ENCODE measurements at places on chromosomes 12 and 14. TPM values are rescaled to one million over a fixed set of nuclear protein-coding genes. Genes with fewer than 3 reads are reported as not detected.

DNA sequence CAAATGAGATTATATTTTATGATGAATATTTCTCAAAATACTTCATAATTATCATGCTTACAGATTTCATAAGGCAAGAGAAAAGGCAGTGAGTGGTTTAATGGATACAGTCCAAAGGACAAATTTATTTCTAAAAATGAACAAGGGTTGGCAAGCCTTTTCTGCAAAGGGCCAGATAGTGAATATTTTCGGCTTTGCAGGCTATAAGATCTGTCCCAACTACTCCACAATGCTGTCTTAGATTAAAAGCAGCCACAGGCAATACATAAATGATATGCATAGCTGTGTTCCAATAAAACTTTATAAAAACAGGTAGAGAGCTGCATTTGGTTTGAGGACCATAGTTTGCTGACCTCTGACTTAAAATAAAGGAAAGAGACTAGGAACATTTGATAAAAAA is 42.9 kb upstream of the STK38L start:
- no peak for DNase-seq
- no peaks in the 10 kb centered on the region for H3K4me1 ChIP-seq
- H3K36me3 ChIP-seq = no peaks in the 10 kb centered on the region
- no peaks in the 10 kb centered on the region for H3K27me3 ChIP-seq

GRCh38 chr12:89760783-89761182 is 52.1 kb upstream of the ATP2B1 start:
- H3K36me3 ChIP-seq = no peaks in the 10 kb centered on the region
- H3K27ac ChIP-seq = no peak overlapping the region
- no peaks in the 10 kb centered on the region for H3K4me1 ChIP-seq
- DNase-seq = no peak
- no peak overlapping the region for H3K4me3 ChIP-seq

DNA sequence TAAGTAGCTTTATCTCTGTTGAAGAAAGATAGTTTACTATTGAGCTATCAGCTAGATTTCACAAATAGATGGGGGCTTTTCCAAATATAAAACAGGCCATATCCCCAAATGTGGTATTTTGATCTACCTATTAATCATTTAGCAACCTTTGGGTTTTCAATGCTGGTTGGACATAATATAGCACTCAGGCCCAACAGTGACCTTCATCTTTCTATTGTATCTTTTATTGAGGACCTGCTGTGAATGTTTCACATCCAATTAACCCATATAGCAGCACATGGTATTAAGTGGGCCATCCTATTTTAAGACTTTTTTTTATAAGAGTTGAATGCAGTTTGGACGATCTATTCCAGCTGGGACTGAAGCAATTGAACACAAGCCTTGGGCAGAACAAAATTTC is 10.0 kb upstream of the NR1H4 start:
- H3K27ac ChIP-seq = no peak overlapping the region
- no peak for DNase-seq
- no peak overlapping the region for H3K4me3 ChIP-seq
- no peaks in the 10 kb centered on the region for H3K4me1 ChIP-seq
- peaks cover 2% of the 10 kb centered on the region for H3K27me3 ChIP-seq
- no peaks in the 10 kb centered on the region for H3K36me3 ChIP-seq

PMCH gene
- total RNA-seq = not detected

DNA sequence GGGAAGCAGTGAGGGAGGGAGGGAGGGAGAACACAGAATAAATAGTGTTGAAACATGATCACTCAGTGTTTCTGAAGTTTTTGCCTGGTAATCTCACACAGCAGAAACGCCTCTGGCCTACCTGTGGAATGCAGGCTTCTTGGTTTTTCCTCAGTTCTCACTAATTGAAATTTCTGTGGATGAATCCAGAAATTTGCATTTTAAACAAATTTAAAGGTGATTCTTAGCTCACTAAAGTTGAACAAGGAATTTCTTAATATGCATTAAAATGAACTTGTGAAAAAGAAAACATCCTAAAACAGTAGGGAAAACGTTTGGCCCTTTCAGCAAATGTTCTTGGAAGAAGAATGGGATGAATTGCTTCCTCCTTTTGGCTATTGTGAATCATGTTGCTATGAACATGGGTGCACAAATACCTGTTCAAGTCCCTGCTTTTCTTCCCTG is 1.4 kb downstream of the RNASE9 start:
- no peak overlapping the region for H3K4me3 ChIP-seq
- no peak overlapping the region for H3K27ac ChIP-seq
- no peaks in the 10 kb centered on the region for H3K36me3 ChIP-seq
- no peak for DNase-seq

DNA sequence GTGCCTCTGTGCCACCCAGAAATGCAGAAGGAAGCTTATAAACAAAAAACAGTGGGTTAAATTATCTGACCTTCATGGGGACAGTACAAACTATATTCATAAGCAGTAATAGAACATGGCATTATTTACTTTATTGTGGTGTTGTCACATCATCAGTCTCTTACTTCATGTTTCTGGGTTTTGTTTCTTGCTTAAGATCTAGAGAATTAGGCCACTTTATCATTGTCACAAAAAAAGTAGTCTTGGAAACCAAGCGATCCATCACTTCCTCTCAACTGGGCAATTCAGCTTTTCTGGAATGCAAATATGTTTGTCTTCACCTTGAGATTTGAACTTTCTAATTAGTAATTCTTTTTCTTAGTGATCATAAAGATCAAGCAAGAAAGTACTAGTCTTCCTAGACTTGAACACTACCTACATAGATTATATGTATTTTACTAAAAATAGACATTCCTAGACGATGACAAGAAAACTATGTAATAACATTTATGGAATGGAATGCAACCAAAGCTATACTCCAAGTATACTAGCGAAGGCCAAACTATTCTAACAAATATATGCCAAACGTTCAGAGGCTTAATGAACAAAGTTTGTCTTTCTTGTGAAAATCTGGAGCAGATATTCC is 363.4 kb downstream of the DAD1 start:
- H3K36me3 ChIP-seq = peaks cover 2% of the 10 kb centered on the region
- H3K4me1 ChIP-seq = peaks cover 4% of the 10 kb centered on the region
- H3K27ac ChIP-seq = no peak overlapping the region
- no peaks in the 10 kb centered on the region for H3K27me3 ChIP-seq

BTBD7 gene
- total RNA-seq = 41.1 TPM

- no peak overlapping the region for H3K4me3 ChIP-seq
- no peak for DNase-seq
- H3K27me3 ChIP-seq = no peaks in the 10 kb centered on the region
- no peak overlapping the region for H3K27ac ChIP-seq
- H3K36me3 ChIP-seq = no peaks in the 10 kb centered on the region
Measured at GRCh38 chr14:79764323-79764722, 447.0 kb downstream of the DIO2 start.

GRCh38 chr12:52296572-52297215 is 5.4 kb upstream of the KRT81 start:
- H3K4me1 ChIP-seq = no peaks in the 10 kb centered on the region
- no peak for DNase-seq
- peaks cover 4% of the 10 kb centered on the region for H3K36me3 ChIP-seq
- H3K4me3 ChIP-seq = no peak overlapping the region

GRCh38 chr14:45426685-45427282 is 173.8 kb upstream of the MIS18BP1 start:
- H3K27me3 ChIP-seq = no peaks in the 10 kb centered on the region
- no peaks in the 10 kb centered on the region for H3K36me3 ChIP-seq
- no peaks in the 10 kb centered on the region for H3K4me1 ChIP-seq
- no peak overlapping the region for H3K27ac ChIP-seq

GRCh38 chr12:53756300-53757100 is 4.7 kb upstream of the CISTR start:
- DNase-seq = no peak
- H3K27ac ChIP-seq = peak overlapping the region; percentile 90
- H3K4me3 ChIP-seq = peak overlapping the region; percentile 81
- peaks cover 20% of the 10 kb centered on the region for H3K4me1 ChIP-seq
- H3K27me3 ChIP-seq = peaks cover 4% of the 10 kb centered on the region
- H3K36me3 ChIP-seq = no peaks in the 10 kb centered on the region

DNA sequence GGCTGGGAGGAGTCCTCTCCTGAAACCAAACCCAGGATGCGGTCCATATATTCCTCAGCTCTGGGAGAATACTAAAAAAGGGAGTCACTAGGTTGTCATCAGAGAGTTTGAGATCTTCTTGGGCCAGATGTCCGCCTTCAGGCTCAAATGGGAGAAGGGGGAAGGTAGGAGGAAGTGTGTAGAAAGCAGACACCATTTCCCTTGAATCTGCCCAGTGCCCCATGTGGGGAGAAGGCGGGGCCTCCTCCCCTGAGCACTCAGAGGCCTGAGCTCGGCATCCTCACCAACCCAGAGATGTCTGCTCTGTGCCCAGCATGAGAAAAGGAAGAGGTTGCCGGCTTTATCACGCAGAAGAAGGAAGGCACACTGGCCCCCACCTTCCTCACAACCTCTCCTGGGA is 37.3 kb downstream of the LTBP2 start:
- H3K27ac ChIP-seq = no peak overlapping the region
- no peak overlapping the region for H3K4me3 ChIP-seq
- H3K36me3 ChIP-seq = no peaks in the 10 kb centered on the region
- DNase-seq = no peak

DNA sequence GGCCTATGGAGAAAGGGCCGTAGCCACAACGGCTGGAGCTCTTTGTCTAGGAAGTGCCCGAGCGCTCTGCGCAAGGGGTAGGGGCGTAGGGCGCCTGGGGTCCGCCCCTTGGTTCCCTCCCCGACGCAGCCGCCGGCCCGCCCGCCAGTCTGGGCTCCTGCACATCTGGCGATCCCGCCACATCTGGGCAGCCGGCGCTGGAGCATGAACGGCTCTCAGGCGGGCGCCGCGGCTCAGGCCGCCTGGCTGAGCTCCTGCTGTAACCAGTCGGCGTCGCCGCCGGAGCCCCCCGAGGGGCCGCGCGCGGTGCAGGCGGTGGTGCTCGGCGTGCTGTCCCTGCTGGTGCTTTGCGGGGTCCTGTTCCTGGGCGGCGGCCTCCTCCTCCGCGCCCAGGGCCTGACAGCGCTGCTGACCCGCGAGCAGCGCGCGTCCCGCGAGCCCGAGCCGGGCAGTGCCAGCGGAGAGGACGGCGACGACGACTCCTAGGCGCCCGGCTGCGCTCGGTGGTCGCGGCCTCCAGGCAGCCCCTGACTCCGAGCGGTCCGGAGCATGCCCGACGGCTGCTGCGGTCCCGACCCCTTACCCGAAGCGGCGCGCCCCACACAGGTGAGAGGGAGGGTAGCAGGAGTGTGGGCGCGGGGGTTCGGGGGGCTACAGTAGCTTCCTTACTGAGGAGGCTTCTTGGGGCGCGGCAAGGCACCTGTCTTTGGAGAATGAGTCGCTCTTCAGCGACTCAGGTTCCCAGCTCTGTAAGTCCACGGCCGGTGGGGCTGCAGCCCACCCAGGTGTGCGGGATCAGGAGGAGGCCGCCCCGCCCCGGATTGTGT is at the start of gene SMIM41:
Gene SMIM41 (plus strand): TSS at position 129 of the 827 bp plus-strand sequence. CDS start 76 bp downstream, at position 205.
- H3K27me3 ChIP-seq = peaks cover 8% of the 10 kb centered on the region
- H3K4me1 ChIP-seq = peaks cover 23% of the 10 kb centered on the region
- H3K27ac ChIP-seq = no peak within 1 kb of the TSS
- peak; percentile 50 for DNase-seq
- peak within 1 kb of the TSS; percentile 11 for H3K4me3 ChIP-seq

DNA sequence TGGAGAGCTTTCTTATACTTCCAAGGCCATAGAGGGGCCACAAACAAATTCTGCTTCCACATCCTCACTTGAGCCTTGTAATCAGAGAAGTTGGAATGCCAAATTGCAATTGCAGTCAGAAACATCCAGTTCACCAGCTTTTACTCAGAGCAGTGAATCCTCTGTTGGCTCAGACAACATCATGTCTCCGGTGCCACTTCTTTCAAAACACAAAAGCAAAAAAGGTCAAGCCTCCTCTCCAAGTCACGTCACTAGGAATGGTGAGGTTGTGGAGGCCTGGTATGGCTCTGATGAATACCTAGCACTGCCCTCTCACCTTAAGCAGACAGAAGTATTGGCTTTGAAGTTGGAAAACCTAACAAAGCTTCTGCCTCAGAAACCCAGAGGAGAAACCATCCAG is 217.1 kb downstream of the AKAP6 start:
- no peak for DNase-seq
- no peak overlapping the region for H3K4me3 ChIP-seq
- H3K36me3 ChIP-seq = peaks cover 9% of the 10 kb centered on the region
- no peak overlapping the region for H3K27ac ChIP-seq
- H3K4me1 ChIP-seq = peaks cover 4% of the 10 kb centered on the region
- peaks cover 9% of the 10 kb centered on the region for H3K27me3 ChIP-seq

ASCL1 gene
- not detected for total RNA-seq

DNA sequence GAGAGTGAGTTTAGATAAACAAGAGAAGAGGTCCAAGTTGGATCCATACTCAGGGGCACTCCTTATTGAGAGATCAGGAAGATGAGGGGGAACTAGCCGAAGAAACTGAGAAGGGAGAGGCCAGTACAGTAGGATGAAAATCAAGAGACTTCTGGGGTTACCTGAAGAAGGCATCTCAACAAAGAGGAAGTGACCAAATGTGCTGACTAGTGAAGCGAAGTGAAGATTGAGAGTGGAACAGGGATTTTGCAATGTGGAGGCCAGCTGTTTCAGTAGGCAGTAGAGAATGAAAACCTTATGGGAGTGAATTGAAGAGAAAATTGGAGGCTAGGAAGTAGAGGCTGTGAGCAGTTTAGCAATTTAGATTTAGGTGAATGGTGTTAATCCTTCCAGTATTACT is 153.0 kb downstream of the SYNE2 start:
- no peaks in the 10 kb centered on the region for H3K27me3 ChIP-seq
- DNase-seq = no peak
- no peak overlapping the region for H3K4me3 ChIP-seq

GRCh38 chr12:92255741-92256140 is 110.1 kb upstream of the BTG1 start:
- no peak for DNase-seq
- no peaks in the 10 kb centered on the region for H3K36me3 ChIP-seq

DNA sequence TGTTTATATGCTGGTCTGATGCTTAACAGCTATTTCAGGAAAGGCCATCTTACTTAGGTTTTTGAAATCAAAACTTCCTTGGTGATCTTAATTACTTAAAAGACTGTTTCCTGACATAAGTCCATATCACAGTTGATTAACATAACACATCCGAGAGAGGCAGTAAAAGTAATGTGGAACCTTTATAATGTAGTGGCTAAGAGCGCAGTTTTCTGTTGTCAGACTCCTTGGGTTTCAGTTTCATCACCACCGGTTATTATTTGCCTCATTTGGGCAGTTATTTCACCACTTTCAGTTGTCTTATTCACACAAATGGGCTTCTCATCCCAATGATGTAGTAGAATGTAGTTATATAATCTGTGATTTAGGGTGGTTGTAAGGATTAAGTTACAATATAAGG is 30.9 kb downstream of the TBC1D15 start:
- H3K4me1 ChIP-seq = peaks cover under 1% of the 10 kb centered on the region
- no peak for DNase-seq
- no peaks in the 10 kb centered on the region for H3K27me3 ChIP-seq
- no peak overlapping the region for H3K4me3 ChIP-seq
- H3K27ac ChIP-seq = no peak overlapping the region
